ENCODE measurements at places on chromosomes 1 and 21.
A peak's percentile ranks its signal among the peaks of the same experiment; 100 is the strongest.

GRCh38 chr1:107110326-107110725 lies 30.5 kb upstream of the NTNG1 start:
- no peak for DNase-seq

- DNase-seq, result no peak
Observed at GRCh38 chr1:186155594-186155993, 219.5 kb downstream of the TPR start.

DNA sequence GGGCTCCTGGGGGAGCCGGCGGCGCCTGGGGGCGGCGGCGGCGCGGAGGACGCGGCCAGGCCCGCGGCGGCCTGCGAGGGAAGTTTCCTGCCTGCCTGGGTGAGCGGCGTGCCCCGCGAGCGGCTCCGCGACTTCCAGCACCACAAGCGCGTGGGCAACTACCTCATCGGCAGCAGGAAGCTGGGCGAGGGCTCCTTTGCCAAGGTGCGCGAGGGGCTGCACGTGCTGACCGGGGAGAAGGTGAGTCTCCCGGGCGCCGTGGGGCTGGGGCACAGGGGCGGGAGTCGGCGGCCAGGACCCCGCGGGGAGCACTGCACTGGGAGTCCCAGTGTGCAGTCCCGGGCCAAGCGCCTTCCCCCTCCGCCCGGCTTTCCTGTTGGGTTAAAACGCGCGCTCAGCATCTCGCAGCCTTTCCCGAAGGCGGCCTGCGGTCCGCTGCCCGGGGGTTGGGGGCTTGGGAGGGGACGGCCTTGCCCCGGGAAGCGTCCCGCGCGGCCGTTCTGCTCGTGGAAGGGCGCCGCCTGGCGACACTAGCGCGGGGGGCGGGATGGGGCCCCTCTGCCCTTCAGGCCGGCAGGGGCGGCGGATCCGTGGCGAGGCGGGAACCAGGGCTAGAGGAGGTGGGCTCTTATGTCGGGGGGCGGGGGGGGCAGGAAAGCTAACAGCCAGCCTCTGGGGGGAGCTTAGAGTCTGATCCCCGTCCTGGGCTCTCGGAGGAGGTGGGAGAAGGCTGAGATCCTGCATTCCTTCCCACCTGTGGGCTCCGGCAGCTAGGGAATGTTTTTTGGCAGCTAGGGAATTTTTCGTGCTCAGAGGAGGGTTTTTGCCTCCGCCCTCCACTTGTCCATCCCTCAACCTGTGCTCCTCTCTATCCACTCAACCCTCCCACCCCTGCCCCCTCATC lies 1.1 kb downstream of the HUNK start:
- peak; percentile 85 for DNase-seq

GRCh38 chr21:15112858-15113257 lies 48.1 kb upstream of the NRIP1 start:
- no peak for DNase-seq

DNA sequence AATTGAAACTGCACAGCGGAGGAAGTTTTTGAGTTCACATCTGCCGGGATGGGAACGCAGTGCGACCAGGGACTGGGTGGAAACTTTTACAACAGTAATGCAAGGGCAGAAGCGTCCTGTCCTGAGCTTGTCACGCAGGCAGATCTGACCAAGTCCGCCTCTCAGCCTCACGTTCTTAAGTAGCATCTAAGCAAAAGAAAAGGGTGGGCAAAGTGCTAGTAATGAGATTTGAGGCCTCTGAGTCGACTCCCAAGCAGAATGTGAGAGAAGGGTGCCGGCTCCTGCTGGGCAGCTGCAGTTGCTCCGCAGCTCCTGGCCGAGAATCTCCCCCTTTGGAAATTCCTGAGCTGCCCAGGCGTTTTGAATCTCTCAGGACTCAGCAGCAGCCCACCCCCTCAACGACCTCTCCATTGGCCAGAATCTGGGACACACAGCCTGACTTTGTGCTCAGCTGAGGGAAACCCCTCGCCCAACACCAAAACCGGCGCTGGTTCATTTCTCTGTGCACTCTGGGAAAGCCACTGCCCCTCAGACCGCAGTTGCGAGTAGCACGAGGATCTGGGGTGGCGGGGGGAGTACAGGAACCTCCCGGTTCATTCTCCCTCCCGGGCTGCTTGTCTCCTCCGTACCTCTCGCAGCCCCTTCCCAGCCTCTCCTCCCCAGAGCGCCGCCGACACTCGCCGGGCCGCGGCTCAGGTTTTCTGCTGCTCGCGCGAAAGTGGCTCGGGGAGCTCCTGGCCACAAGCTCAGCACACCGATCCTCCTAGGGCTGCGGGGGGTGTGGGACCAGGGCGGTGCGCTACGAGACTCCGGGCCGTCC lies 913 bp upstream of the S1PR1 start:
- DNase-seq, result peak; percentile 27

DNA sequence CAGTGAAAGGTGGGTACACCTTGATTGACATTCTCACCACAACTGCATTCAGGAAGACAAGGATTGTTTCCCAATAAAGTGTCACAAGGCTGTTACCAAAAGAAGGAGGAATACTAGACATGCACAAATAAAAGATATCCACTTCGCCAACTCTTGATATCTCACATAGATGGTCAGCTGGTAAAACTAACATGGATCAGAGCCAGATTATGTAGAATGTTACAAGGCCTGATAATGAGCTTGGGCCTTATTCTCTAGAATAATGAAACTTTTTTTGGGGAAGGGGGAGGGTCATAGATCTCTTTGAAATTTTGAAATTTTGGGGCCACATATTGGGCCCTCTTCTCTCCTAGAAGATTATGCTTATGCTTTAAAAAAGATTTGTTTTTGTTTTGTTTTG lies 24.9 kb downstream of the RAP1A start:
- DNase-seq, result no peak

DNA sequence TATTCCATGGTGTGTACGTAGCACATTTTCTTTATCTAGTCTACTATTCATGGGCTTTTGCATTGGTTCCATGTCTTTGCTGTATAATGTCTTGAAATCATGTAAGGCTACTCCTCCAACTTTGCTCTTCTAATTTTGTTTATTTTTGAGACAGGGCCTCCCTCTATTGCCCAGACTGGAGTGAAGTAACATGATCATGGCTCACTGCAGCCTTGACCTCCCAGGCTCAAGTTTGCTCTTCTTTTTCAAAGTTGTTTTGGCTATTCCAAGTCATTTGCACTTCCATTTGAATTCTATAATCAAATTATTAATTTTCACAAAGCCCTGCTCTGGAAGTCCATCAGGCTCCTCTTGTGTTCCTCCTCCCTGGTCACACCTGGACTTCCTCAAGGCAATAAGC lies 90.2 kb upstream of the SGIP1 start:
- no peak for DNase-seq

- DNase-seq, result peak; percentile 83
Observed at GRCh38 chr1:116825207-116825719, 71.0 kb downstream of the CD2 start.

- DNase-seq, result no peak
Observed at GRCh38 chr1:45615885-45616284, 8.0 kb downstream of the CCDC17 start.

DNA sequence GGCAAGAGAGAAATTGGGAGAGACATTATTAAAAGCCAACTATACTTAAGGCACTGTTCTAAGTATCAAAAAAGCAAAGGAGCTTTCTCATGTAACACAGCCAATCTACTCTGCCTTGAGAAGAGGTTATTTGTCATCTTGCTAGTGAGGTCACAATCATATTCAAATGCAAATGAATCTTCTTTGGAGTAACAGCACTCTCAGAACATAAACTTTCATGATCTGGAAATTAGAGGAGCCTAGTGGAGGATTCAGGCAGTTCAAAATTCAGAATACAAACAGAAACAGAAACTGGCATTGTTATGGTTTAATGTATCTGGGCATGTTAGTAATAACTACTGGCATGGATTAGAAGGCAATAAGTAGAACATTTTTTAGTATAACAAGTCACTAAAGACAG lies 57.4 kb downstream of the ARID4B start:
- DNase-seq, result no peak

DNA sequence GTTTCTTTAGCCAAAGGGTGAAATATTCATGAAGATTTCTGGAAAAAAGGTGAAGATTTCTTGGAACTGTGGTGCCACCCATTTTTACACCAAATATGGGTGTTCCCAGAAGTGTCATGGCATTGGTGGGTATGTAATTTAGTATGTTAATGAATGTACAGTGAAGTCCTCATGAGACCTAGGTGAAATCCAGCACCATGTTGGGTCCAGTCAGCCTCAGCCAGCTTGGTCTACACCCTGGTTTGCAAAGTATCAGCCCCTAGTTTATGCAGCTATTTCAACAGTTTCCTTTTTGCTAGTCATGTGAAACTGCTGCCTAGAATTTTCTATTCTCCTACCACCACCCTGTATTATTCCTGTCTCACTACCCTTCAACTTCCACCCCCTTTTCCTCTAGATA lies 63.1 kb upstream of the CXADR start:
- DNase-seq, result no peak

DNA sequence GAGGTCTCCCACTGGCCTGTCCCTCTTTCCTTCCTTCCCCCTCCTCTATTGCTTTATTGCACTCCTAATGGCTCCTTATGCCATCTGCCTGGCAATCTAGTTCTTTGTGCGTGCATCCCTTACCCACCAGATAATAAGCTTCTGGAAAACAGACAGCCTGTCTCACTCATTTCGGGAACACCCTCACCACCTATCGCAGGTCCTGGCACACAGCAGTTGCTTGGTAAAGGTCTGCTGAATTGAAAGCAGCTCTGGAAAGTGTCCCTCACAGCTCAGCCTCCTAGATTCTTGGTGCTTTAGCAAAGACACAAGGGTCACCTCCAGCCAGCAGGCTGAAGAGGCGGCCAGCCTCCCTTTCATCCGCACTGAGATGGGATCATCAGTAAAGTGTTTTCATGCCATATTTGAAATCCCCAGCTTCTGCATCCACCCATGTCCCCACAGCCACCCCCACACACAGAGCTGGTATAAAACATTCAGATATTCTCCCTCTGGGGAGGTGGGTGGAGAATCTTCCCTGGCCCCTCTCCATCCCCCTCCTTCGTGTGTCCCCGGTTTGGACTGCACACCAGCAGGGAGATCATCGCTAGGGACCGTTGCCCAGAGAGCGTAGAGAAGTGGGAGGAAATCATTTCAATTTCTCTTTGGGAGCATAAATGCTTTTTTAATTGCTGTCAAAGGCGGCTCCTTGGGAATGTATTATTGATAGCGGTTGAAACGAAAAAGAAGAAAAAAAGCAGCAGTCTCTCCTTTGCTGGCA lies 29.1 kb upstream of the ATP2B4 start:
- no peak for DNase-seq

- DNase-seq, result no peak
Observed at GRCh38 chr21:34836103-34836932, 167.5 kb downstream of the CLIC6 start.

GRCh38 chr21:38765056-38765455 lies 40.7 kb upstream of the ETS2 start:
- no peak for DNase-seq

GRCh38 chr1:209652873-209653401 lies 712 bp upstream of the LAMB3 start:
- no peak for DNase-seq

DNA sequence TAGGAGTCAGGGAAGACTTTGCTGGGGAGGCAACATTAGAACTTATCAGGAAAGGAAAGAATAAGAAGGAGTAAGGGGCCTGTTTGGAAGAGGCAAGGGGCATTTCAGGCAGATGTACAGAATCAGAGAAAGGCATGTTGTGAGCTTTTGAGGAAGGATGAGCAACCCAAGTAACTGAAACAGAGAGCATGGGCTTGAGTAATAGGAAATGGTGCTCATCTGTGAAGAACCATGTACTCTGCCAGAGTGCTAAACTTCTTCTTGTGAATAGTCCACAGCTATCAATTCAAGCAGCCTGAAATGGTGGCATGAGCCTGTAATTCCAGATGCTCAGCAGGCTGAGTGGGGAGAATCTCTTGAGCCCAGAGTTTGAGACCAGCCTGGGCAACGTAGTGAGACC lies 19.2 kb upstream of the PIGK start:
- DNase-seq, result no peak

DNA sequence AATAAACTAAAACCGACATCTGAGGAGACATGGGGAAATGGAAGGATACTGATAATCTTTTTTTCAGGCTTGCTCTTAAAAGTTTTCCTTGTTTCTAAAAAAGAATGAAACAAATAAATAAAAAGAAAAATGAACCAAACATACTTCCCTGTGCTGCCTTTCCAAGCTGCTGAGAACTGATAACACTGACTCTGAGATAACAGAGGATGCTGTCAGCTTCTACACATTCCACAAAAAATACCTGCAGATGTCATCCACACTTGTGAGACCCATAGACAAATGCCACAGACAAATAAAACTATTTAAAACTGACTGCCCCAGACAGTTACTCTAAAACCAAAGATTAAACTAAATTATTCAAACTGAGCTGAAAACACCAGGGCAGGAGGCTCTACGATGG lies 12.0 kb upstream of the OR6K3 start:
- DNase-seq, result no peak

- DNase-seq, result no peak
Observed at GRCh38 chr1:4856396-4856795, 202.0 kb downstream of the AJAP1 start.

GRCh38 chr1:101022294-101022693 lies 3.3 kb downstream of the DPH5 start:
- no peak for DNase-seq

DNA sequence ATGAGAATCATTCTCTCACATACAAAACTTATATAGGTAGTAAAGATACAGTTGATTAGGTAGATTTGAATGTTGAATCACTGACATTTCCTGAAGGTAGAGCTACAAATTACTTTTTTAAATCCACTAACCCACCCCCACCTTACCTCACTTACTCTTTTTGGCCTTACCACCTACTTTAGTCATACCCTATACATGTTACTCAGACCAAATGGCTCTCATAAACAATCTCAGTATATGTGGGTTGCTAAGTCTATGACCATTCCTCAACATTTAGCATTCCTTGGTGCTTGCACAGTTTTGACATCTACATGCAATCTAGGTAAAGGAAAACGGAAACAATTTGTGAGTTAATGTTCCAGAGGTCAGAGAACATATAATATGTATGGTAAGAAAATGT lies 26.3 kb downstream of the SYDE2 start:
- DNase-seq, result no peak

DNA sequence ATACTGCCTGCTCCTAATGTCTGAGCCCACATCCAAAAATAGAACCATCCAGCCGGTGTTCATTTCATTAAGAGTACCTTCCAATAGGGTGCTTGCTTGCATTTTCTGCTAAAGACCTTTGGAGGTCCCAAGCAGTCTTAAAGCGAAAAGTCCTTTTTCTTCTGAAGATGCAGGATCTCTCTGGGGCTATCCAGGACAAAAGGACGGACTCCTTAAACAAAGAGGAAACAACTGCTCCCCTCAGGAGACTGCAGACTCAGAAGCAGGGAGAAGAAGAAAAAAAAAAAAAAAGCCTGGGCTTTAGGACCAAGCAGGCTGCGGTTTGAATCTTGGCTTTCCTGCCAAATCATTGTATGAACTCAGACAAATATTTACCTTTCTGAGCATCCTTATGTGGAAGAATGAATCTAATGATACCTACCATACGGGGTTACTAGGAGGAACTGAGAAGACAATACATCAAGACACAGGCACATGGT lies 204.0 kb downstream of the PLPP3 start:
- no peak for DNase-seq

GRCh38 chr1:8816831-8817411 lies 519 bp downstream of the RERE start:
- peak; percentile 9 for DNase-seq

- DNase-seq, result no peak
Observed at GRCh38 chr1:89200663-89201062, 1.9 kb upstream of the GBP4 start.

Data from WERI-Rb-1 (cell line).